ENCODE measurements at places on chromosomes 5 and 9.
A peak's percentile ranks its signal among the peaks of the same experiment; 100 is the strongest.

GRCh38 chr5:31378838-31379237 is 153.1 kb downstream of the DROSHA start:
- DNase-seq, result peak; percentile 26

GRCh38 chr5:3599226-3600105 is 3.8 kb downstream of the IRX1 start:
- DNase-seq, result peak; percentile 61

DNA sequence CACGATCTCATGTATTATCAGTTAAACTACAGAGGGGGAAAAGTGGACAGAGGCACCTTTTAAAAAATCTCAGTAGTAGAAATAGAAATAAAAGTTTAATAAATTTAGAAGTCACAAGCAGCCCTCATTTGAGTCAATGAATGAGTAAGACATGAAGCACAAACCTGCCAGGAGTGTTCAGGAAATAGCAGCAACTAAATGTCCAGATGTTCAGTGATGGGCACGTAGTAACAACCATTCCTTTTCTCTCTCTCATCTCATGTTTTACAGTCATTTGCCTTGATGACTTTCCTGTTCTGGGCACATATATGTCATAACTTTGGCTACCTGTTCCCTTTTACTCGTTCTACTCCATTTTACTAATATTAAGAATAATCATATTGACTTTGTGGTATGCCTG is 17.7 kb downstream of the ISOC1 start:
- DNase-seq, result no peak

DNA sequence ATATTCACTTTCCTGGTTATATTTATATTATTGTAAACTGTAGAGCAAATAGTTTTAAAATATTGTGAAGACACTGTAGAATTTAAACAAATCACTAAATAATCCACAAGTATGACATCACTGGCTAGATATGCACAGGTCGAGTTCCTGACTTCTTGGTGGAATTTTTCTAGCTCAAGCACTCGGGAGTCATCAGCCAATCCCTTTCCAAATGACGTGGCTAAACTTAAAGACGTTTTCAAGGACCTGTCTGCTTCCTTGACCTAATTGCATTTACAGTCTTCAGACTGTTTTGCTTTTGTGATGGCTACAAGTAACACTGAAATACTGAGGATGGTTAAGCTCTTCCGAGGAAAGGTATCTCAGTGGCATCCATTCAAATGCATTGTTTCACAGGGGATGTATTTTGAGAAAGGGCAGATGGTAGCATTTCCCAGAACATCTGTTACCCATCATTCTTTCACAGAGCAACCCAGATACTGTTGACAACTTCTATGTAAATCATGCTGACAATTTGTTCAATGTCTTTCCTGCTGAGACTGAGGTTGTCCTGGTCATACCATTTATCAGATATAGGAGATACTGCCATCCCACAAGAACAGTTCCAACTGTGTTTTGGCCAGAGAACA is 262.8 kb downstream of the CDH10 start:
- peak; percentile 25 for DNase-seq

DNA sequence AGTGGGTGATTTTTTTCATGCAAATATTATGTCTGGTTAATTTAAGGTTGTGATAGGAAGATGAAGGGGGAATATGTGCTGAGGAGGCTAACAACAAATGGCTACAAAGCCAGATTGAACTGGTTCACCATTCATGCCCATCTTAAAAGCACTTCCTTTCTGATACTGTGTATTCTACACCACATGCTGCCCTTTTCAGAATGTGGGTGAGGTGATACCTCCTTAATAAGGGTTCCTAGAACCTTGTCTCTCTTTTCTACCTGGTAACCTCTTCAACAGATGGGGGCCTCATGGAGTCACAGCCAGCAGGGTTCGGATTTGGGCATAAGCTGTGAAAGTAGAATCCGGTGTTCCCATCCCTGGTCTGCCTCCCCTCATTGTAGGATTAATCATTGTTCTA is 1064.0 kb upstream of the SEMA6A start:
- no peak for DNase-seq

GRCh38 chr5:136113606-136114005 is 19.0 kb upstream of the SMAD5 start:
- no peak for DNase-seq

- peak; percentile 93 for DNase-seq
These were observed 46.8 kb downstream of the GALNT12 start for GRCh38 chr9:98854266-98854665.

GRCh38 chr5:17359451-17360011 is 138.5 kb upstream of the TAF11L2 start:
- peak; percentile 93 for DNase-seq

- no peak for DNase-seq
These were observed 45.9 kb upstream of the APC start for GRCh38 chr5:112691758-112692157.

GRCh38 chr5:134503088-134503936 is 22.2 kb upstream of the JADE2 start:
- DNase-seq, result peak; percentile 98

- no peak for DNase-seq
These were observed 226.2 kb upstream of the KLF4 start for GRCh38 chr9:107715740-107716139.

DNA sequence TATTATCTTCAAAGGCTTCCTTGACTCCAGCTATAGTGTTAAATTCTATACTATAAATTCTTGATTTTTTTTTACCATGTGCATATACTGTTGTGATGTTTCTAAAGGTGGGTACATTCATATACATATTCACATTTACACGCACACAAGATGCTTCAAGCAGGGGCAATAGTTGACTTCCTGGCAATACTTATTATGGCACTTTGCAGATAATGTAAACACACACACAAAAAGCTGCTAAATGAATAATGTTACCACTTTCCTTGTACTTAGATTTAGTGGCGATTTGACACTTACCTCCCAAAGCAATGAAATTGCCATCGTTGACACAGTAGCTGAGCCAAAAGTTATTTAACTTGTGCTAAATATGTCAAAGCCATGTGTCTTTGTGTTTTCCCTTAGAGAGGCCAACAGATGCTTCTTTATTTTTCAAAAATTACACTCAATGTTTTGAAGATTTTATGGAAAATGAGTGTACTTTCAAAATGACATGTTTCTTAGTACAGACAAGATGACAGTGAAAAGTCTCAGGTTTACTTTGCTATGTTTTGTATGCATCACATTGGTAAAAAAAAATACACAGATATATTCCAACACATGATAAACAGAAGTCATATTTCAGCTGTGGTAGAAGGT is 12.2 kb upstream of the ERAP2 start:
- no peak for DNase-seq

DNA sequence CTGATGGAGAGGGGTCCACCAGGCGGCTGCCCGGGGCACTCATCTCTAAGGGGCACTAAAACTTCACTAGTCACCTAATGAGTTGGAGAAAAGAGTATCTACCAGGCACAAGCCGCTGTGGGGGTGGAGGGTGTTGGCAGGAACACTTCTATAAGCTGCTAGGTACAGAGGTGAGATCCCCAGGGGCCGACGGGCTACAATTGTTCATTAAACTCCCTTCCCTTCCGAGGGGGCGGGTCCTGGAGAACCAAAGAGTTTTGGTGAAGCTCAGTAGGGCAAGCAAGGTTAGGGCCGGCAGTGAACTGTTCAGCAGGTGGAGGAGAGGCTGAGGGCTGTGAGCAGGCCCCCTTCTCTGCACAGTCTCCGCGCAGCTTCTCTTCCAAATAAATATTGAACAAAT is 78.7 kb upstream of the ARAP3 start:
- DNase-seq, result no peak

GRCh38 chr5:53355316-53355715 is 125.1 kb upstream of the FST start:
- DNase-seq, result peak; percentile 37

DNA sequence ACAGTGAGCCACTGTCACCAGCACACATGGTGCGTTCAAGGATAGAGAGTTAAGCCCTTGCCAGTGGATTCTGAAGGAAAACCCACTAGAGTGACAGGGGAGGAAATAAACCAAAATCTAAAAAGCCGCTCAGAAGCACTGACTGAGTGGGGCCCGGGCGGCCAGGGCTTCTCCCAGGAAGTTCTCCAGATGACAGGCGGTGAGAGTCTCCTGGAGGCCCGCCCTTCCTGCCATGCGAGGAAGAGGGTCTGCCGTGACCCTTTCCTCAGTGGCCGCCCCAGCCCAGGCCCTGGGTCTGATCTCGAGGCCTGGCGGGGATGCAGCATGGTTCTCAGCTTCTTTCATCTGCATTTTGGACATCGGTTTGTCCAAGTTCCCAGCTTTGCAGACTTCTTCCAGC is 14.9 kb downstream of the OLFM1 start:
- DNase-seq, result no peak

DNA sequence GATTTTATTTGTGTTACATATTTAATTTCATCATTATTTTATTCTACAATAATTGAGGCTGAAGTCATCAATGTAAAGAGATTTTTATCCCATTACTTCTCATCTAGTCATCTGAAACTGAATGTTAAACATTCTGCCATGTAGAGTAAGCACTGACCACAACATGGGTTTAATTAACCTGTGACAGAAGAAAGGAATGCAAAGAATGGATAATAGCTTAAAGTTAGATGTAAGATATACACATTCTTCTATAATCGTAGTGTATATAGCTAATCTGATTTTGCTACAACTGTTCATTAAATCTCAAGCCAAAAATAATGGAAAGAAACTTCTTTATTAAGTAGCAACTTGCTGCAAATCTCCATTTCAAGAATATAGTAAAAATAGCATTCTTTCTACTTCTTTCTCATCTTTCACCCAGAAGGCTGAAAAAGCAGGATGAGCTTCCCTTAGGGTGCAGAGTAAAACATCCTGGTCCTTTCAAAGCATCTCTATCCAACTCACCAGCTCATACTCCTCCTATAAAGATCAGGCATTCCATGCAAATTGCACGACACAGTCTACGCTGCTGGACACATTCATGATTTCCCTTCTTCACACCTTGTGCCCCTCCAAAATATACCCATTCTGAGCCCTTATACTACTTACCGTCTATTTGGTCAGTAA is 115.2 kb downstream of the EFNA5 start:
- DNase-seq, result peak; percentile 84

GRCh38 chr5:93062548-93062947 is 518.5 kb downstream of the NR2F1-AS1 start:
- DNase-seq, result no peak

DNA sequence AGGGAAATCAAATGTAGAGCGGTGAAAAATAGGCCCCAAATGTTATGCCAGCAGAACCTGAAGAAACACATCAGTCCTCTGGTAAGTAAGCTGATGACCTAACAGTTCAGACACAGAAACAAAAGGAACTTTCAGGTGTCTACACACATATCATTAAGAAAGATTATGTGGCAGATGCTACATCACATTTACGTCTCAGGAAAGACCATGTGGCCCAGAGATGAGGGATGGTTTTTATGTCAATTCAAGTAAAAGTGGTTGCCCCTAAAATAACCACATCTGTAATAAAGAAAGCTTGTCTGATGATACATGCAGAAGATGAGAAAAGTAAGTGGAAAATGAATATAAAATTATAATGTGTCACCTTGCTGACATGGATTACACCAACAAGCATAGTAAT is 31.4 kb downstream of the GNAQ start:
- DNase-seq, result no peak

DNA sequence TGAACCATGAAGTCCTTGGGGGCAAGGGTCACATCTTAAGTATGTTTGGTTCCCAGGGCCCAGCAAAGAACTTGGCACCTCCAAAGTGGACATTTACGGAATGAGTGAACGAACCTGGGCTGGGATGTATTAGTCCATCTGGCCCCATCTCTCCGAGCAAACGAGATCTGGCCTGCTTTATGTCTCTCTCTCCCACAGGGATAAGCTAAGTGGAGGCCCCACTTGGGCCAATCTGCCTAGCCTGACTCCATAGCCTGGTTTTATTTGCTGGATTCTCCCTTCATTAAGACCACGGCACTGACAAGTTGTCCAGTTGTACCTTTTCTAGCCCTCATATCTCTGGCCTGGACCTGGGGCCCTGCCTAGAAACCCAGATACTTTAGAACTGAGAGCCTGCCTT is 2.1 kb downstream of the TTLL11 start:
- DNase-seq, result no peak

DNA sequence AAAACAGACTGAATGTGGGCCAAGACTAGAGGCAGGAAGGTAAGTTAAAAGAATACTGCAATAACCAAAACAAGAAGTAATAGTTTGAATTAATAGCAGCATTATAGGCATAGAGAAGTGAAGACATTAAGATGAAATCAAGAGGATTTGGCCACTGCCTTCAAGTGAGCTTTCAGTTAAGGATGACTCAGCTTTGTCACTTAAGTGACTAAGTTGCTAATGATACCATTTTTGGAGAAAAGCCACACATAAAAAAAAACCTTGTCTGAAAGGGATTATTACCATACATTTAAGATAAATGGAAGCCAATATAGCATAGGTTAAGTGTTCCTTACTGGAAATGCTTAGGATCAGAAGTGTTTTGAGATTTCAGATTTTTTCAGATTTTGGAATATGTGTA is 57.0 kb downstream of the ECPAS start:
- peak; percentile 67 for DNase-seq

DNA sequence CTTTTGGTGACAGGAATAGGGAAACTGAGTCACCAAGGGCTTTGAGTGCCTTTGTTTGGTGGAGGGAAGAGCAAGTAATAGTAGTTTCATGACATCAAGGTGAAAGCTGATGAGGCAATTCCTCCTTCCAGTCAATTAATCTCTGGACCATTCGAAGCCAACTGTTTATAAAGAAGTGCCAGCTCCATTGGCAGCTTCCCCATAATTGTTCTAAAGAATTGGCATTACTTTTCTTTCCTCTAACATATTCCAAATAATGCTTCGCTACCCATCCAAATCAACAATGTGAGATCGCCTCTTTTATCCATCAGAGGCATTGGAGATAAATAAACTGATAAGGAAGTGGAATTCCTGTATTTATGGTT is 132.4 kb downstream of the NPR3 start:
- DNase-seq, result no peak
